ENCODE measurements at places on chromosomes 6 and 20. TPM values are rescaled to one million over a fixed set of nuclear protein-coding genes. Genes with fewer than 3 reads are reported as not detected.

Gene PRL
- total RNA-seq = not detected

Gene TREM1
- 0.33 TPM for total RNA-seq

Gene LBP
- total RNA-seq = 1.4 TPM

Gene ASIP
- not detected for total RNA-seq

Gene KCNS1
- not detected for total RNA-seq

Gene FAM209B
- 0.33 TPM for total RNA-seq

Gene LGSN
- 2.4 TPM for total RNA-seq

Gene BPIFB1
- 0.05 TPM for total RNA-seq

Gene LY6G6C
- total RNA-seq = 0.09 TPM

Gene CNR1
- 2.4 TPM for total RNA-seq

Gene SALL4
- 1.4 TPM for total RNA-seq

Gene ERVFRD-1
- not detected for total RNA-seq

Gene PEDS1
- total RNA-seq = 63.1 TPM

Gene GTSF1L
- not detected for total RNA-seq

Gene TUBB2B
- total RNA-seq = 15.8 TPM

Gene RPS10
- total RNA-seq = 2,063 TPM

Gene CRISP2
- not detected for total RNA-seq

Gene SSTR4
- 0.86 TPM for total RNA-seq

Gene FAM217A
- total RNA-seq = not detected

Gene PAK5
- not detected for total RNA-seq

Gene DEFB124
- total RNA-seq = 0.42 TPM

Gene OR10C1
- total RNA-seq = not detected

Gene ACTL10
- not detected for total RNA-seq

Gene PRKN
- 0.24 TPM for total RNA-seq

Gene PDE10A
- 22.6 TPM for total RNA-seq

Gene TRERF1
- 6.9 TPM for total RNA-seq

Gene SOX4
- total RNA-seq = 7.9 TPM

Gene TMEM74B
- 3.8 TPM for total RNA-seq

Gene ZNF311
- 0.12 TPM for total RNA-seq

Gene PREX1
- total RNA-seq = 14.9 TPM

Gene MYB
- total RNA-seq = 0.64 TPM

Gene AP5S1
- 16.2 TPM for total RNA-seq

Gene MAP3K4
- total RNA-seq = 10.7 TPM

Gene GNAS-AS1
- not detected for total RNA-seq

Gene QRSL1
- 6.6 TPM for total RNA-seq

Gene SLC35D3
- total RNA-seq = not detected

Gene GLP1R
- not detected for total RNA-seq

Gene PCMT1
- total RNA-seq = 102 TPM

Gene SKIC2
- 19.9 TPM for total RNA-seq

Gene KCNG1
- 35.1 TPM for total RNA-seq

Gene SLC32A1
- total RNA-seq = not detected

Gene MOXD1
- 1.5 TPM for total RNA-seq

Gene RAB32
- 39.5 TPM for total RNA-seq

Gene GGTLC1
- total RNA-seq = not detected

Gene CARMIL1
- 7.8 TPM for total RNA-seq

Measured in A549 treated with AZD2906 at 1 μM for 4 hours (cell line).